Fibroblast of the aortic adventitia (primary cell): ENCODE measurements at places on chromosomes 16 and 17. TPM values are rescaled to one million over a fixed set of nuclear protein-coding genes. Genes with fewer than 3 reads are reported as not detected.

ABCA10 gene
- total RNA-seq, result 2.8 and 7.5 TPM in 2 replicates

PSME3IP1 gene
- total RNA-seq, result 61.7 and 71.5 TPM in 2 replicates

SDK2 gene
- not detected in 2 replicates for total RNA-seq

CDH5 gene
- 2.9 and 7.0 TPM in 2 replicates for total RNA-seq
